ENCODE measurements at places on chromosomes 1 and 21. TPM values are rescaled to one million over a fixed set of nuclear protein-coding genes. Genes with fewer than 3 reads are reported as not detected.

Gene SLAMF1
- total RNA-seq = 0.12 TPM

Gene PLEKHN1
- total RNA-seq = not detected

Gene AMY1A
- total RNA-seq = not detected

Gene SERBP1
- total RNA-seq = 255 TPM

Gene TAS1R1
- total RNA-seq = not detected

Gene LYSMD1
- 14.0 TPM for total RNA-seq

Gene OR2L13
- total RNA-seq = not detected

GRCh38 chr21:46226146-46226545, 2.4 kb downstream of the LSS start:
- H3K4me1 ChIP-seq = no peaks in the 10 kb centered on the region
- no peak for ATAC-seq
- peaks cover 22% of the 10 kb centered on the region for H3K36me3 ChIP-seq
- H3K27ac ChIP-seq = peak overlapping the region; percentile 89

GRCh38 chr1:204147406-204148383, 4.1 kb downstream of the ETNK2 start:
- H3K36me3 ChIP-seq = no peaks in the 10 kb centered on the region
- no peak for ATAC-seq
- no peak overlapping the region for H3K27ac ChIP-seq
- H3K27me3 ChIP-seq = peaks cover 19% of the 10 kb centered on the region

GRCh38 chr1:47870946-47871676, 126.1 kb downstream of the TRABD2B start:
- peaks cover 27% of the 10 kb centered on the region for H3K4me1 ChIP-seq
- H3K4me3 ChIP-seq = no peak overlapping the region
- H3K27me3 ChIP-seq = no peaks in the 10 kb centered on the region
- H3K27ac ChIP-seq = no peak overlapping the region

GRCh38 chr1:50414853-50415234, 8.4 kb downstream of the DMRTA2 start:
- peaks cover 90% of the 10 kb centered on the region for H3K27me3 ChIP-seq
- no peaks in the 10 kb centered on the region for H3K4me1 ChIP-seq
- no peak for ATAC-seq
- no peak overlapping the region for H3K4me3 ChIP-seq
- no peak overlapping the region for H3K27ac ChIP-seq

DNA sequence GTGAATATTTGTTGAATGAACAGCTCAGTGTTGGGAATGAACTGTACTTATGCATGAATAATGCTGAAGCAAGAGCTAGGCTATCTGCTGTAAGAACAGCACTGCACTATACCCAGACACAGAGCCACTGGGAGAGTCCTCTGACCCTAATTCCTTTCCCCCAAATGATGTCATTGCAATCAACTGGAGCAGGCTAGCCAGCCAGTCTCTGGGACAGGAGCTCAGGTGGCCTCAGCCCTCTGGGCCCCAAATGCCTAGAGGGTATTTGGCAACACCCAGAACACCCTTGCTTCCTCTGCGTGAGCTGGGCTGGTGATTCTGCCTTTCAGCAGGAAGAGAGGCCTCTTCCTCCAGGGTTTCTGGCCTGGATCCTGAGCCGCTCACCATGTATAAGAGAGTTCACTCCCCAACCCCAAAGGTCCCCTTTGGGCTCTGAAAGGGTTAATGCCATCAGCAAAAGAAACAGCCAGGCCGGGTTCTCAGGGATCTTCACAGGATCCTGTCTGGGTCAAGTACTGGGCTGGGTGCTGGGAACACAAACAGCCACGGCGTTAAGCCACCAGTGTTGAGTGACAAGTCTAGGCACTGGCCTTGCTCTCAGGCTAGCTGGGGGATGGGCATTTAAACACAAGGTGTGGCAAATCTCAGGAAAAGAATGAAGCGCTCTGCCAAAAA, 3.7 kb upstream of the PADI4 start:
- no peak overlapping the region for H3K27ac ChIP-seq
- H3K4me3 ChIP-seq = no peak overlapping the region
- peaks cover 46% of the 10 kb centered on the region for H3K27me3 ChIP-seq

DNA sequence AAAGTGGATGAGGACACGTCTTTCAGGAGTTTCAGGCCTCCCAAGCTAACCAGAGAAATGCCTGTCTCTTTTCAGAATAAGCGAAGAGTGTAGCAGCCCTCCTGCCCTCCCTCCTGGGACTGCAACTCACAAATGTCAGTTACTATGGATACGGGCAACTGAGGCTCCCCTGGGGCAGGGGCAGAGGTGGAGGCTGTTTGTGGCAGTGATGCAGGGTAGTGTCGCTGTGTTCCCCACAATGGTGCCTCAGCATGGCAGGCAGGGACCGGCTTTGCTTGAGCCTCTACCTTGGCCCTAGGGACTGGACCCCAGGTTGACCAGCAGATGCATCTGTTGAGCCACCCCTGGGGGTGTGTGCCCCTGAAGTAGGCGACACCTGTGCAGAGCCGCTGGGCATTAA, 10.2 kb downstream of the NFASC start:
- H3K27ac ChIP-seq = peak overlapping the region; percentile 44
- peaks cover 6% of the 10 kb centered on the region for H3K4me1 ChIP-seq
- no peak for ATAC-seq
- no peaks in the 10 kb centered on the region for H3K36me3 ChIP-seq

DNA sequence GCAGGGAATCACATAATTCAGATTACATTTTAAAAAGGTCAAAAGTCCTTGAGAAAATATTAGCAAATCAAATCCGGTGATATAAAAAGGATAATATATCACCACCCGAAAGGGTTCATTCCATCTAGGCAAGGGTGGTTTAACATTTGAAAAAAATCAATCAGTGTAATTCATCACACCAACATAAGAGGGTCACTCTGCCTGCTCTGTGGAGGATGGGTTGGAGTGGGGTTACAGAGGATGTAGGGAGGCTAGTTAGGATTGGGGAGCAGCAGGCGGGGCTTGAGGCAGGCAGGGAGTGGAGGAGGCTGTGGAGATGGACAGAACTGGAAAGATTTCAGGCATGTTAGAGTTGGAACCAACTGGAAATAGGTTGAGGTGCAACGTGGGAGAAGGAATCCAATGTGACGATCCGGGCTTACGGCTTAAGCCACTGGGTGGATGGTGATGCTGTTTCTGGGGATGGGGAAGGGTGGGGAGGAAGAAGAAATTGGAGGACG, 12.5 kb downstream of the ADORA1 start:
- H3K27me3 ChIP-seq = peaks cover 4% of the 10 kb centered on the region
- no peaks in the 10 kb centered on the region for H3K36me3 ChIP-seq
- no peak for ATAC-seq
- no peak overlapping the region for H3K4me3 ChIP-seq
- no peak overlapping the region for H3K27ac ChIP-seq

DNA sequence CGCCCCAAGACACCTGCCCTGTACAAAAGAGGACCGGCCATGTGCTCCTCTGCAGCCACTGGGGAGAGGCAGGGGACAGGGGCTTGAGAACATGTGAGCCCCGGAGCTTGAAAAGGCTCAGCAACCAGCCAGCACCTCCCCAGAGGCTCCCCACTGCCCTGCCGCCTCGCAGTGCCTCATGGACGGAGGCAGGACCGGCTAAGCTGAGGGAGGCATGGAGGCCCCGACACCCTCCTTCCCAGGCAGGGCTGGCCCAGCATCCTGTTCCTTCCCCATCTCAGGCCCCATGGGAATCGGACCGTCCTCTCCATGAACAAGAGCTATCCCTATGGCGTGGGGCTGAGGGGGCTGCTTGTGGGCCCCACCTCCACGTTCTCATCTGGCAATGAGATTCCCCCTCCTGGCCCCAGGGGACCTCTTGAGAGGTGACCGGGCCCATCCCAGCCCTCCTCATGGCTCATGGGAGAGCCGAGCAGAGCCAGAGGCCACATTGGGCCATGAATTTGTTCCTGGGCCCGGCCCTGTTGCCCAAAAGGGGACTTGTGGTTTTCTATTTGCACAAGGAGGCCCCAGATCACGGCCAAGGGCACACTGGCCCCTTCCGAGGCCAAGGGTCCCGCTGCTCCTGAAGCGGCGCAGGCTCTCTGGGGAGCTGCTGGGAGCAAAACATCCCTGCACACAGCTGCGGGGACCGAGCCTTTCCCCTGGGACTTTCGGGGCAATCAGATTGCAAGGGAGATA, 65.2 kb upstream of the ARHGEF16 start:
- H3K27ac ChIP-seq = no peak overlapping the region
- H3K36me3 ChIP-seq = no peaks in the 10 kb centered on the region
- H3K4me3 ChIP-seq = no peak overlapping the region
- H3K4me1 ChIP-seq = peaks cover 12% of the 10 kb centered on the region
- H3K27me3 ChIP-seq = peaks cover 87% of the 10 kb centered on the region
- ATAC-seq = no peak

DNA sequence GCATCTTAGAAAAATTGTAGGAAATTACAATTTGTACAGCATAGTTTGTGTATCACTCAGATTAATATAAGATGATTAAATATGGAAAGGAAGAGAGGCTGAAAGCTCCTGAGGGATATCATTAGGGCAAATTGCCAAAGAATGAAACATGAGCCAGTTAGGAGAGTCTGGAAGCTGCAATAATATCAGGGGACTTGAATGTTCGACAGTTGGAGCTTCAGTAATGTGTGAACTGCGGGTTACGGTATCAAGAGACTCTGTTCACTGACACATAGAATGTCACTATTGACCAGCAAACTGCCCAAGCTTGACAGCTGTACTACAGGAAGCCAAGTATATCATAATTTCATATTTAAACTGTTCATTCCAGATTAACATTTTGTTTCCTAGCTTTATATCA, 157.2 kb downstream of the DENND1B start:
- no peak for ATAC-seq
- no peak overlapping the region for H3K27ac ChIP-seq
- no peaks in the 10 kb centered on the region for H3K36me3 ChIP-seq
- no peaks in the 10 kb centered on the region for H3K4me1 ChIP-seq
- no peaks in the 10 kb centered on the region for H3K27me3 ChIP-seq
